ENCODE measurements at places on chromosomes 2 and 18. TPM values are rescaled to one million over a fixed set of nuclear protein-coding genes. Genes with fewer than 3 reads are reported as not detected.

Gene HOXD4
- total RNA-seq, result 3.8 TPM

GRCh38 chr2:212737392-212738172 is 199.0 kb upstream of the ERBB4 start:
- DNase-seq, result no peak

GRCh38 chr18:54710074-54710899 is 118.0 kb upstream of the RAB27B start:
- DNase-seq, result peak; percentile 43

DNA sequence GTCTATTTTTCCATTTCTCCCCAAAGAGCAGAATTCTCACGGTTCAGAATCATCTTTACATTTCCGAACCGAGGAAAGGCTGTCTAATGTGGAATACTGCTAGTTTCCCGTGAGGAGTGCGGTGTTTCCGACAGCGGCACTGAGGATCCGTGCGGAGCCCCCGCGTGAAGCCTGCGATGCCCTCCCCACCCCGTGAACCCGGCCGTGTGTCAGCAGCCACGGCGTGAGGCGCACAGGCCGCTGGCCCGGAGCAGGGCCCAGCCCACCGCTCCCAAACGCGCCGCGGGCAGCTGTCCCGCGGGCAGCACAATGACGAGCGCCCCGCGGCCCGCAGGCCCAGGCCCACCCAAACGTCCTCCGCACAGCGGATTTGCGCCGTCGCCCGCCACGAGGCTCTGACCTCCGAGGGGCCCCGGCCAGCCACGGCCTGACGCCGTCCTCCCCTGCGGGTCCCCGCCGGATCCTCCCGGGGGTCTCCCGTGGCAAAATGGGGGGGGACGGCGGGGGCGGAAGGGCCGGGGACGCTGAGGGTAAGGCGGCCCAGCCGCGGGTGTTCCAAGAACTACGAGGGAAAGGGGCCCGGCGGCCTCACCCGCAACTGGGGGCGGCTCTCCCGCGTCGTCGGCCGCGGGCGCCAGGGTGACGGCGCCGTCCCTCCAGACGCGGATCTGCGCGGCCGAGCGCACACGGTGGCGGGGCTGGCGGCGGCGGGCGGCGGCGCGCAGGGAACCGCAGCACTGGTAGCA is 796 bp downstream of the SPIRE1 start:
- DNase-seq, result no peak

- no peak for DNase-seq
Measured at GRCh38 chr2:16261791-16262190, 321.4 kb downstream of the MYCN start.

Gene CFAP221
- total RNA-seq, result not detected

DNA sequence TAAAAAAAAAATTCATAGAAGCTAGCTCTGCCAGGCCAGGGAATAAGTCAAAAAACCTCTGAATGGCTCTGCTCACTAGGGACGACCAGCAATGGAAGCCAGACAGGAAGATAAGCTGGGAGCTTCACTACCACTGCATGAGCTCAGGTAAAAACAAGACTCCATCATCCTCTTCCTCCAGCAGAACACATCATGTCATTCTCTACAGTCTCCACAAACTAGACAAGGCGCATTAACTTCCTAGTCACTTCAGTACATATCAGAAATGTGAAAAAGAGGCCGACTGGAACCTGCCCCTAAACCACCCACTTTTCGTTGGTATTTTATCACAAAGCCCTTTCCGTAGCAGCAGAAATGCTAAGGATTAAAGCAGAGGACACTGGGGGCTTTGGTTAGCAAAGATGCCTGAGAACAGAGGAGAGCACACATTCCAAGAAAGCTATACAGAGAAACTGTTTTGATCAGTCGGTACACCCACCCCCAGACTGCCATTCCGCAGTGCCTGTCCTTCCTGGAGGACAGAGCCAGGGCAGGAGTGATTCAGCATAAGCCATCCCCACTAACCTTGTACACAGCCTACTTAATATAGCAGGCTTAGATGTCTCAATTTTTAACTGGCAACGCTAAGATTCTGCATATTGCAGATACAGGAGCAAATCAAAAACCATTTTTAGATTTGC is 53.4 kb downstream of the AAK1 start:
- no peak for DNase-seq

Gene STON1
- 3.4 TPM for total RNA-seq

Gene HSPE1
- total RNA-seq, result 83.1 TPM

Gene GPAT2
- total RNA-seq, result 3.0 TPM

- no peak for DNase-seq
Measured at GRCh38 chr2:136154384-136154783, 36.4 kb upstream of the CXCR4 start.

- DNase-seq, result no peak
Measured at GRCh38 chr18:11994703-11995444, 13.6 kb downstream of the IMPA2 start.
